ENCODE measurements at places on chromosomes 5 and 9.

- DNase-seq, result no peak
Measured at GRCh38 chr5:121833617-121834016, 18.1 kb upstream of the FTMT start.

DNA sequence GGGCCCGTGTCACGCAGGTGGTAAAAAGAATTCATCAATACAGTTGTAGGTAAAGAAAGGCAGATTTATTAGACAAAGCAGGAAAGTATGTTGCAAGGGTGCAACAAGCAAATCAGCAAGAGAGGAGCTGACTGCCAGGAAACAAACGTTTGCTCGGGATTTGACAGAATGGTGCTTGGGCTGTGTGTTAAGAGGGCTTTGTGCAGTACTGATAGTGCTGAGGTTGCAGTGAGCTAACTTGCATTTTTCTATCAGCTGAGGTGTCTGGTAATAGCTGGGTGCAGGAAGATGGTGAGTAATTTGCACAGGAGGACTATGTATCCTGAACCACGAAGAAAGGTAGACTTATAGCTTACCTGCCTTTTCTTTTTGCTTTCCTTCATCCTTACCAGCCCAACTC, 3.9 kb upstream of the RARS1 start:
- DNase-seq, result no peak

DNA sequence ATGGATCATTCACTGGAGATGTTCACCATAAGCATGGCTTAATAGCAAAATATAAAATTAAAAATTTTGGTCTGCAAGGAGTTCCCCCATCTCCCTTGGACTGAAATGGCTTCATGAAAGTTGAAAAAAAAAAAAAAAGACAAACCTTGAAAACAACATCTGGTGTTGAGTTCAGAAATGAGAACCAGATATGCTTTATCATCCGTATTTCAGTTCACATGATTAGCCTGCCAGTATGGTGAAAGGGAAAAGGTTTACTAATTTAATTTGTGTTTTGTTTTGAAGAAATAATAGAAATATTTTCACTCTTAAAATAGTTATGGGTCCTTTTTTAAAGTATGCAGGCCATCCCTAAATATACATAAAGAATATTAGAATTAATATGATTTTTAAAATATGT, 67.8 kb downstream of the TMEM167A start:
- DNase-seq, result no peak

DNA sequence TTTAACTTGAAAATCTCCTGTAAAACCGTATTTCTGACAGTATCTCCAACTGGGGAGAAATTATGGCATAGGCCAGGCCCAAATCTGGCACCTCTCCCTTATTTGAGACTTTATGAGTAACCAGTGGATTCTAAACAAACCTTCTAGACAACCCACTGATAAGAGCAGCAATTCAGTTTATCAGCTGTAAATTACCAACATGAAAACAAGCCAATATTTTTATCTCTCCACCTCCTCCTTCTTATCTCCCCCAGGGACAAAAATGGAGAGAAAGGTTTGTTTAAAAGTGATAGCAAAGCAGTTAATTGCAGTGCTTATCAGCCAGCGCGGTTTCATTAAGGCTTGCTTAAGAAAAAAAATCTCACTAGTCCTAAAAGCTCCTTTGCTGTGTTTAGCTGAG, 53.8 kb downstream of the KCNV2 start:
- no peak for DNase-seq

DNA sequence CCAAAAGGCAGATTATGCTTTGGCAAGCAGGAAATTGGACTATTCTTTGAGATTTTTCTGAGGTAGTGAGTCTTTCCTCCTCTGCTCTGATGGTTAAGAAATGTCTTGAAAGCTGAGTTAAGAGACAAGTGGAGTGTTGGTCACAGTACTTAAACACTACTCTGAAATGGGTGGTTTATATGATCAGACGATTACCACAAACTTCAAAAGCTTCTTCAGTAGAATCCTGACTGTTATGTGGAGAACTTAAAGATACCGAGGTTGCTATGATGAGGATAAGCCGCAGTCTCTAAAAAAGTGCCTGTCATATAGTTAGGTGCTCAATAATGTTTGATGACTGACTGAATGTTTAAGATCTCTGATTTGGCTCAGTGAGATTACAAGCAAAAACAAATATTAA, 24.3 kb downstream of the GCNT4 start:
- DNase-seq, result no peak

DNA sequence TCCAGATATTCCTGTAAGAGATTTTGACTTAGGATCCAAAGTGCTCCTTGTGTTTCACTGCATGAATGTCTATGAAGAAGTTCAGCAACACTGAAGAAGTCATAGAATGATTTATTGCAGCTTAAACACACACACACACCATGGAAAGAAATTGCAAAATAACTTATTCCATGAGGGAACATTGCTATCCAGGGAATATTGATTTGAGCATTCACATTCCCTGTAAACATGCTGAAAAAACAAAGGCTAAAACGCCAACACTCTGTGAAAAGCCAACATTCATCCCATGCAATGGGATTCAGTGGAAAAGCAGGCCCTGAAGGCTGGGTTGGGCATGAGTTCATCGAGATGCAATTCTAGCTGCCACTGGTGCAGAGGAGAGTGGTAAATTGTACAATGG, 109.6 kb upstream of the CXCL14 start:
- no peak for DNase-seq

DNA sequence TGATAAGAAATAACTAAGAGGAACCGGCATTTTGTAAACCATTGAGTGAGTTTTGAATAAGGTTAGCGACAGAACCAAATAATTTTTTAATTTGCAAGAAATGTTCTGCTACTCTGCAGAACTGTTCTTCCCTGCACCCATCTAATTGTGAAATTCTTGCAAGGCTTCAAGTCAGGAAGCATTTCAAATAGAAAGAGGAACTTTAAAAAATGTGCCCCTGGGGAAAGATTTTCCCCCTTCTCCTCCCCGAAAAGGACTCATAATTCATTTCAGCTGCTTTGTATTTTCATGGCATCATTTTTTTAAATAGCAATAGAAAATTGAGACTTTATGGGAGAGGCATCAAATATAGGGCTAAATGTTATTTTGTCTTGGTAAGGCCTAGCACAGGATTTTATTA, 180.9 kb upstream of the ANKRD55 start:
- no peak for DNase-seq

DNA sequence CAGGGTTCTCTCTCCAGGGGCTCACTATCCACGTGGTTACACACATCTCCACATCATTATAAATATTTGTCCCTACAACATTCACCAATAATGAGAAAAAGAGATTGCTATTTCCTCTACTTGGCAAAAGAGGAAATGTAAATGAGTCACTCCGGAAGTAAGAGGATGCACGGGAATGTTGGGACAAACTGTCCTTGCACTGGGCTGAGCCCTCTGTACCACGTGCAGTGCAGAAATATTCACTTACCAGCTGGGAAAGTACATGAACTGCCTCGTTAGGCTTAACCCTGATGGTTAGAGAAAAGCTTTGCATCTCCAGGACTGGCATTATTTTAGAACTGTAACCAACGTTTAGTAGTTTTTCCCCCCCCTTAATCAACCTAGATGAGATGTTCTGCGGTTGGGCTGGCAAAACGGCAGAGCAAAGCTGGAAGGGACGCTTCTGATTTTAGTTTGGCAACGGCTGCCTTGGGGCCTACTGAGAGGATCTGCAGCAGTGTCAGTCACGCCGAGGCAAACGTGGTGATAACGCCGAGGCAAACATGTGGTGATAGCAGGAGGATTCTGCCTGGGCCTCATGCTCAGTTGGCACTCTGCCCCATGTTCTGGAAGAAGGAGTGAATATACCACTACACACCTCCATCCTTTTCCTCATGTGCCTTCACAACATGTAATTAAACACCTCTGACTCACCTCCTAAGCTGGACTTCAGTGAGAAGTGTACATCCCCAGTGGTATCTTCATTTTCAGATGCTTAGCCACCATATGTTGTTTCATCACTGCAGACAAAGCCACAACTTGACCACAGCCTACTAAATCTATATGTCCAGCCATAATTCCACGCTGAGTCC, 661.4 kb upstream of the KLF4 start:
- DNase-seq, result peak; percentile 98

- DNase-seq, result peak; percentile 6
Measured at GRCh38 chr9:122797316-122798063, 2.4 kb upstream of the OR1K1 start.

DNA sequence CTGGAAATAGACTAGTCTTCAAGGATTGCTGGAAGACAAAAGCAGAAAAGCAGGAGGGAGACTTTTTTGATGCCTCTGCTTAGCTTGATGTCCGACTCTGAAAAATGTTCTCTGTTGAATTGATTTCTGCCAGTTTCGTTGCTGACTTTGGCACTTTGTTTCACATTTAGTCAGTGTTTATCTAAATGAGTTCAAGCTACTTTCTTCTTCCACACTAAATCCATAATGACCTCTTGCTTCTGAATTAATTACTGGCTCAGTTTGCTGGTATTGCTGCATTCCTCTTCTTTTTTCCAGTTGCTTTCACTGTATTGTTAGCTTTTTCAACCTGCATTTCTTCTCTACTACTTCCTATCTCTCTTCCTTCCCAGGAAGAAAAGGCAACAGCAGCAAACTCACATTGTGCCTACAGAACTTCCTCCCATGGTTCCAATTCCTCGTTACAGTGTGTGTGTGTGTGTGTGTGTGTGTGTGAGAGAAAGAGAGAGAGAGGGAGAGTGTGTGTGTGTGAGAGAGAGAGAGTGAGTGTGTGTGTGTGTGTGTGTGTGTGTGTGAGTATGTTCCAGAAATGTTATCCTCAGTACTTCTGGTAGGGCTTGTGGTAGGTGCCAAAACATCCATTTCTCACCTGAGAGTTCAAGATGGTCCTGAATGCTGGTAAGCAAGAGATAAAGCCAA, 234.8 kb downstream of the CSNK1G3 start:
- DNase-seq, result no peak

DNA sequence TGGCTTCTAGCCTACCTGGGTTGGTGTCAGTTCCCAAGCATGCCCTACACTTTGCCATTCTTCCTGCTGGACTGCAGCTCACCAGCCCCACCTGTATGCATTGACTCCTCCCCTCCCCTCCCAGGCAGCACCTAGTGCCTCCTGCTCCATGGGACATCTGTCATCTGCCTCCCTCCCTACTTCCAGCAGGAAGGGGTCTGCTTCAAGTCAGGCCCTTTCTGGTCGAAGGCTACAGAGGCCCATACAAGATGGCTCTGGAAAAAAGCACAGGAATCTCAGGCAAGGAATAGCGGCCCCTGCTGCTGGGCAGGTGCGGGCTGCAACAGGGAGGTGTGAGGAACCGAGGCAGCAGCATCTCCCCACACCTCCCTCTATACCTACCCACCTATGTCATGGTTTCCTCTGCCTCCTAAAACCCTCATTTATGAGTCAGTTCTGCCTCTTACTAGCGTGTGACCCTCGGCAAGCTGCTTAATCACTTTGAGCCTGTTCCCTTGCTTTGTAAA, 19.7 kb downstream of the WWC1 start:
- no peak for DNase-seq

GRCh38 chr5:136776022-136776927, 410.9 kb upstream of the TRPC7 start:
- DNase-seq, result no peak

GRCh38 chr9:98806394-98807035, 955 bp upstream of the GALNT12 start:
- DNase-seq, result no peak

GRCh38 chr5:178940569-178941360, at the start of gene ZNF454:
ZNF454 (plus strand) TSS chr5:178941198; CDS start chr5:178942792, 1,594 bp downstream.
- peak; percentile 23 for DNase-seq

GRCh38 chr9:80995759-80996158, 693.6 kb downstream of the TLE1 start:
- no peak for DNase-seq

DNA sequence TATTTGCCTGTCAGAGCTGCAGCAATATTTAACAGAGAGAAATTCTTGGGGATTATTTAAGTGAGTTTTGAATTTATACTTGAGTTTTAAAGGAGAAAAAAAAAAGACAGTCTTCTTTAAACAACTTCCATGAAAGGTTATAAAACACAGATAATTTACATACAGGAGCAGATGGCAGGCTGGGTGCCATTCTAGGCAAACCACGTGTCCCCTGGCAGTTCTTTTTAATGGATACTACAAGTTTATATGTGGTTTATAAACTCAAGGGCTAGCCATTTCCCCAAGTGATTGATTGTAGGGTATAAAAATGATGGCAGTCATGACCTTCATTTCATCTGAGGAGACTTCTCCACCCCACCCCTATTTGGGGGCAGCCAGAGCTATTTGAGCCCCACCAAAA, 166.6 kb downstream of the FSTL4 start:
- no peak for DNase-seq

DNA sequence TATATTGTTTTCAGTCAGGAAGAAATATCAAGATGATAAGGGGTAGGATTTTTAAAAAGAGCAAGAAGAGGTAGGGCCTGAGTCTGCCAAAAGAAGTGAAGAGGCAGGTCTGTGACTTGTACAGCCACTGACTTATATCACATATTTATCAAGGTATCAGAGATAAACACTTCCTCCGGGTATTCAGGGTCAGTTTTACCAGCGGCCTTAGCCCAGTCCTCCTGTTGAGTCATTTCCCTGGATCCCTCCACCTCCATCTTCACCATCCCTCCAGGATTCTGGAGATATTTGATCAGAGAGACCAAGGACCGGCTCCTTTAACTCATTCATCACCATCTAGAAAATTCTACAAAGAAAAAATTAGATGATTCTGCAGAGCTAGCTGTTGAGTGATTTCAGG, 375.7 kb upstream of the TUSC1 start:
- no peak for DNase-seq

DNA sequence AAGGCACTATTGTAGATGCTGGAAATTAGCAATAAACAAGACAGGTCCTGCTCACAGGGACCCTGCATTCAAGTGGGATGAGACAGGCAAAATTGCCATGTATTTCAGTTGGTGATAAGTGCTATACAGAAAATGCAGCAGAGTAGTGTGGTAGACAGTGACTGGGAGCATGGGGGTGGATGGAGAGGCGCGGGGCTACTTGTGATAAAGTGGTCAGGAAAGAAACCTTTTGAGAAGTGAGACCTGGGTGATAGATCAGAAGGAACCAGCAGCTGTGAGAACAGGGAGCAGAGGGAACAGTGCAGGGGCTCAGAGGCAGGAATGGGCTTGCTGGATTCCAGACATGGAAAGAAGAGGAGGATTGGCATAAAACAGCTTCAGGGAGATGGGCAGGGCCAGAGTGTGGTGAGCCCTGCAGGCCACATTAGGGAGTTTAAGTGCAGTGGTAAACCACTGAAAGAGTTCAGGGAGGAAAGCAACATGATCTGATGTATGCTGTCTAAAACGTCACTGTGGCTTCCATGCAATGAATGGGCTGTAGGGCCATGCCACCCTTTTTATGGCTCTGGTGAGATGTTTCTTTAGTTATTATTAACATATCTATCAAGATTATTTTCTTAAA, 7.3 kb downstream of the CRHBP start:
- DNase-seq, result no peak
